Brain (organoid and tissue), 16 donors: ENCODE measurements at places on chromosomes 1 and 21. TPM values are rescaled to one million over a fixed set of nuclear protein-coding genes. Genes with fewer than 3 reads are reported as not detected.

Gene FCRL5
- not detected for polyA plus RNA-seq

DNA sequence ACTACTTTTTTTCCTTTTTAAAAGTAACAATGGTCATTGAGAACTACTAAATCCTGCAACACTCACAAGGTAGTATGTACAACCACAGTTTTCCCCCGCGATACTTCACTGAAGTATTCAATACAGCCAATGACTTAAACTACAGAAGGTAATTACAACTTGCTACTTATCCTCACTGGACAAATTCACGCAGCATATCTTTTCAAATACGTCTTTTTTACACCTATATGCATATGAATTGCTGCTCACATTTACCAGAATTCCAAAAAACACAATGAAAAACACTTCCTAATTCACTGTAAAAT is 12.4 kb downstream of the NRIP1 start:
- DNase-seq, result no peak

Gene NBPF6
- polyA plus RNA-seq, result not detected

GRCh38 chr1:66312271-66312990 is 221.5 kb upstream of the SGIP1 start:
- DNase-seq, result peak; percentile 14

GRCh38 chr1:221759436-221759835 is 17.5 kb upstream of the DUSP10 start:
- no peak for DNase-seq

Gene FAM163A
- polyA plus RNA-seq, result 0.46 TPM

- DNase-seq, result no peak
Observed at GRCh38 chr1:109595531-109595930, 23.9 kb downstream of the GNAT2 start.

- DNase-seq, result peak; percentile 78
Observed at GRCh38 chr21:46622226-46622625, 13.2 kb upstream of the PRMT2 start.

DNA sequence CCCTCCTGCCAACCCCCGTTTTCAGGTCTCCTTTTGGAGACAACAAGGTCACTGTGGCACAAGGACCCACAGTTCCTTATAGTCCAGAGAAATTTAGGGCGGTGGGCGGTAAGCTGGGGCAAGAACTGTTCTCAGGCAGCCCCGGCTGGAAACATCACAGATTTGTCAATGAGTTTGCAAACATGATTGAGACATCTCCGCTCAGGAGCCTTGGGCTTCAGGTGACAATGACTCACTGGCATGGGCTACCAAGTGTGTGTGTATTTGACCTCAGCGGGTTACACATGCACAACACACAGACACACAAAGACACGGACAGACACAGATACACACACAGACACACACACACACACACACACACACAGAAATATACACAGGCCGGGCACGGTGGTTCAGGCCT is 58.2 kb upstream of the ABCG1 start:
- no peak for DNase-seq

Gene OR6N1
- not detected for polyA plus RNA-seq

- DNase-seq, result no peak
Observed at GRCh38 chr1:64124704-64125440, 78.6 kb upstream of the UBE2U start.

Gene IFNLR1
- polyA plus RNA-seq, result 0.41 TPM

DNA sequence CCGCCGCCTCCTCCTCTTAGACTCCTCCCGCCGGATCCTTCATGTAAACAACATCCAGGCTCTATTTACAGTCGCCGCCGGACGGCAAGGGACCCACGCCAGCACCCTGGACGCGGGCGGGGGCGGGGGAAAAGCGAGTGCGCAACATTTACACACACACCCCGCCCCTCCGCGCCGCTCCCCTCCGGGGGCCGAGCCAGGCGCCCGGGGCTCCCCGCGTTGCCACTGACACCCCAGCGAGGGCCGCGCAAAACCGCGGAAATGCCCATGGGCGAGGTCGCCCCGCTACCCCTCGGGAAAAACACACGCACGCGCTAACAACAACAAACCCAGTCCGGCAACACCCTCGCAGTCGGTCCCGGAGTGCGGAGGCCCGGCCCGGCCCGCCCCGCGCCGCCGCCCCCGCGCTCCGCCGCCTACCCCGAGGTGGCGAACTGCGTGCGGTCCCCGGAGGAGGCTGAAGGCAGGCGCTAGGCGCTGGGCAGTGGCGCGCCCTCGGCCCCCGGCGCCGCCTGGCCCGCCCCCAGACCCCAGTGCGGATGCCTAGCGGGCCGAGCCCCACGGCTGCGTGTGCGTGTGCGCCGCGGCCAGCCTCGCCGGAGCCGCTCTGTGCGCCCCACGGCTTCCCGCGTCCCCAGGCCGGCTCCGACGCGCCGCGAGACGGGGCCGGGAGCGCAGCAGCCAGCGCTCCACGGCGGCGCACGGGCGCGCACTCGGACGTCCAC is 81.1 kb upstream of the AK4 start:
- peak; percentile 85 for DNase-seq

GRCh38 chr1:20521960-20522861 is 14.3 kb upstream of the MUL1 start:
- peak; percentile 95 for DNase-seq

DNA sequence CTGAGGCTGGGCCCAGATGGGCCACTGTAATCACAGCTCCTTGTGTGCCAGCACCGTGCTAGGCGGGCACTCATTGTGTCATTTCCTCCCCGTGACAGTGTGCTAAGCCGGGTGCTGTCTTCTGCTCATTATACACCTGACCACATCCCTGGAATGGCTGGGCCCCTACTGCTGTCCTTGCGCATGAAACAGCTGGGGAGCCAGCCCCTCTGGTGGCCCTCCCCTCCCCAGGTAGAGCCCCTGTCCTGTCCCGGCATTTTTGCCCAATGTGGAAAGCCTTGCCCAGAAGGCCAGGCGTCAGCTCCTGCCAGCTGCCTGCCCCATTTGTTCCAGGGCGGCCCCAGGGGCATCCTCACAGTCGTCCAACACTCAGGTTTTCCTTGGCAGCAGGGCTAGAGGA is 107.4 kb upstream of the CASZ1 start:
- DNase-seq, result no peak

Gene EVA1C
- polyA plus RNA-seq, result 14.1 TPM

Gene RNU5D-1
- polyA plus RNA-seq, result not detected

Gene UTP25
- polyA plus RNA-seq, result 3.1 TPM
